Myocyte (in vitro differentiated cells): ENCODE measurements at places on chromosomes 12 and 14. TPM values are rescaled to one million over a fixed set of nuclear protein-coding genes. Genes with fewer than 3 reads are reported as not detected.

GRCh38 chr14:32169191-32169590, 32.7 kb upstream of the RNU6-7 start:
- DNase-seq = no peak

The EML1 gene
- total RNA-seq = 20.8 and 24.1 TPM in 2 replicates

The KSR2 gene
- total RNA-seq = not detected in 2 replicates

The DPPA3 gene
- total RNA-seq = not detected in 2 replicates

- DNase-seq = no peak
These were observed 57.8 kb upstream of the FSCB start for GRCh38 chr14:44564908-44565307.

The HOXC10 gene
- total RNA-seq = 3.7 and 4.0 TPM in 2 replicates

The ZFHX2 gene
- 0.05 and 0.31 TPM in 2 replicates for total RNA-seq

The EXOC3L4 gene
- total RNA-seq = 58.9 and 99.9 TPM in 2 replicates

GRCh38 chr14:95526483-95527386, 8.1 kb upstream of the GLRX5 start:
- DNase-seq = no peak

DNA sequence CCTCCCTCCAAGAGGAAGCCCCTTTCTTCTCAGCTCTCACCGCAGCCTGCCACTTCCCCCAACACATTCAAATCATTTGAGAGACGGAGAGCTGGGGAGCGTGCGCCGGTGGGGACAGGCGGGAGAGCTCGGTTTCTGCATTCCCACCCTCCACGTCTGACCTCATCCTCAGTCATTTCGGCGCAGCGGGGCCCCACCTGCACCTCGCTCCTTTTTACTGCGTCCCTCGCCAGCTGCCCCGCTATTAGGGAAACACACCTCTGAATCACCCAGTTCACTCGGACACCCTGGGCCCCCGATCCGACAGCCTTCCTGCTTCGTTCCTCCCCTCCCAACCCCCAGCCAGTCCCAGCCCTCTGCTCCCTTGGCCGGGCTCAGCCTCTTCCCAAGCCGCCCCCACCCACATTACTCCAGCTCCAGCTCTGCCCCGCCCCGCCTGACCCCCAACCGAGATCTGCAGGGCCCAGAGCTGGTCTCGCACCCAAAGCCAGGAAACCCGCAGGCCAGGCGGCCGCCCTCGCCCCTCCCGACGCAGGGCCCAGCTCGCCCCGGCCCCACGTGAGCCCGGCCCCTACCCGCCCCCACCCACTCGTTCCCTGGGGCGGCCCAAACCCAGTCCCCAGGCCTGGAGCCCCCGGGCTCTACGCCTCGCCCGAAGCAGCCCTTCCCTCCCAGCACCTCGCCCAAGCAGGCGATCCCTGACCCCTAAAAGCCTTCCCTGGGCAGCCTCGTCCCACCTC, 783 bp downstream of the CORO1C start:
- peak; percentile 86 for DNase-seq

GRCh38 chr12:121825041-121825523, 21.3 kb downstream of the SETD1B start:
- no peak for DNase-seq

The NXPH4 gene
- 2.4 and 4.3 TPM in 2 replicates for total RNA-seq

The KCTD10 gene
- total RNA-seq = 26.9 and 37.8 TPM in 2 replicates

DNA sequence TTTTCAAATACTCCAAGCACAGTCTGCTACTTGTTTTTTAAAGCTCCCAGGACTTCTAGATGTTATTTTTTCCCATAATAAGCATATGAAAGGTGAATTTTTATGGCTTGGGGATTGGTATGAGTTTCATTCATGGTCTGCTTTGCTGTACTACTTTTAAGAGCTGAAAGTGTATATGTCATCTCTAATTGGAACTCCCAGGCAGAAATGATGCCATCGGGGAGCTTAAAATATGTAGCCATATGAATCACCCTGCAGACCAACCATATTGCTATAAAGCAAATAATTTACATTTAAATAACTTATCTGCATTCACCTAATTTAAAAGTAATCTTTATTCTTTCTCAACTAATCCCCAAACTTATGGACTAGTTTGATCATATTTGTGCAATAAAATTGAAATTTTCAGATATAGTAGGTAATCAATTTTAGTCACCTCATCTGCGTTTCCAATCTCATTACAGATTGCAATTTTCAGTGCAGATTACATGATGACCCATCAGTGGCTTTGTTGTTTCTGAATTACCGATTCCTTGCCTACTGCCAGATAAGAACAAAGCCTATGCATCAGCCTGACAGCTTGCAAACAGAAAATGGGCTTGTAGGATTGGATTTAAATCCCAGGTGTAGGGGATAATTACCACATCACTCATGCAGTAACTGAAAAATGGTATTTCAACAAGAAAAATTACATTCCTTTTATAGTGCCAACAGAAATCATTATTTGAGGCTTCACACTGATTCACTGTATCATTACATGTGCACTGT, 689.4 kb downstream of the NOVA1 start:
- DNase-seq = no peak

DNA sequence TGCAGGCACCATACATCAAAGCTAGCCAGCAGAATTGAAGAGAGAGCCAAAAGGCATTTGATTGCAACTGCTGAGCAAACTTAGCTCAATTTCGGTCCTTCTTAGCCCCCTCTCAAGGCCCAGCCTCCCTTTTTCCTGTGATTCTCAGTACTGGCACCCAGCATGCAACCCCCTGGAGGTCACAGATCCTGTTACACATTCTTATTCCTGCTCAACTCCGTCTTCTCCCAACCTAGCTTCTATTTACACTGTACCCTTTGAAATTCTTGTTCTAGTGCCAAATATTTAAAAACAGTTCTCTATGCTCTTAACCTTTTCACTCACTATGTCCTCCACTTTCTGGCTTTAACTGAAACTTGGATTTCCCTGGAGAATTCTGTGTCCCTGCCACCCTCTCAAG, 131.3 kb upstream of the CPSF6 start:
- no peak for DNase-seq

- DNase-seq = no peak
These were observed 80.8 kb downstream of the BHLHE41 start for GRCh38 chr12:26044007-26044394.

The GLS2 gene
- total RNA-seq = not detected in 2 replicates

GRCh38 chr12:91818227-91819131, 327.2 kb downstream of the BTG1 start:
- no peak for DNase-seq

- DNase-seq = peak; percentile 51
These were observed 50.7 kb upstream of the PTPRR start for GRCh38 chr12:70971001-70971794.

The SLC5A8 gene
- not detected in 2 replicates for total RNA-seq

The OTX2 gene
- not detected in 2 replicates for total RNA-seq

GRCh38 chr12:92987362-92987761, 58.3 kb upstream of the EEA1 start:
- peak; percentile 83 for DNase-seq

DNA sequence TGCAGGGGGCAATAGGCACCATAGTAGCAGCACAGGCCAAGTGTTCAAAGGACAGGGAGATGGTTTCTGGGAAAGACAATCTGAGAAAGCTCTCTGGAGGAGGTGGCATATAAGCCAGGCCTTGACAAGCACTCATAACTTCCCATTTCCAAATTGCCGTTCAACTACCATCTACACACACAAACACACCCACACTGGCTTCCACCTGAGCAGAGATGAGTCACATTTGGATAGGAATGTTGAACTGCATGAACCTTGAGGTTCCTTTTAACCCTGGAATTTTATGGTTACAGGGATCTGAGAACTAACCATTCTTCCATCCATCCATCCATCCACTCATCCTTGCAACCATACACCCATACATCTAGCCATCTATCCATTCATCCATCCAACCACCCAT, 86.6 kb downstream of the KSR2 start:
- DNase-seq = no peak

DNA sequence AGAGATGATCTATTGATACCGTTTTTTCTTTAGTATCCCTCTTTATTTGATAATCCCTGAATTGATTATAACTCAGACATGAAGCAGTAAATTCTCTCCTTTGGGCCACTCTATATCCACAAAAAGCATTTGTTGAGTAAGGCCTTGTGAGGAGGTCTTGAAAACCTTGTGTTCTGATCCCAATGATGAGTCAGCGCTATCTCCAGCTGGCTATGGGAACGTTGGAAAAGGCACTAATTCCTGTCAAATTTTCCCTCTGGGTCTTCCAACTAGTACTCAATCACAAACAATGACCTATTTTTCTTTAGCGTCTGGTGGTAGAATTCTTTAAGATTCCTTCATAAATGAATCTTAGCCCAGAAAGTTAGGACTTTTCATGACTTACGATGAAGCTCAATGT, 168.4 kb upstream of the LRIG3 start:
- DNase-seq = no peak

The SLC25A47 gene
- total RNA-seq = not detected in 2 replicates

DNA sequence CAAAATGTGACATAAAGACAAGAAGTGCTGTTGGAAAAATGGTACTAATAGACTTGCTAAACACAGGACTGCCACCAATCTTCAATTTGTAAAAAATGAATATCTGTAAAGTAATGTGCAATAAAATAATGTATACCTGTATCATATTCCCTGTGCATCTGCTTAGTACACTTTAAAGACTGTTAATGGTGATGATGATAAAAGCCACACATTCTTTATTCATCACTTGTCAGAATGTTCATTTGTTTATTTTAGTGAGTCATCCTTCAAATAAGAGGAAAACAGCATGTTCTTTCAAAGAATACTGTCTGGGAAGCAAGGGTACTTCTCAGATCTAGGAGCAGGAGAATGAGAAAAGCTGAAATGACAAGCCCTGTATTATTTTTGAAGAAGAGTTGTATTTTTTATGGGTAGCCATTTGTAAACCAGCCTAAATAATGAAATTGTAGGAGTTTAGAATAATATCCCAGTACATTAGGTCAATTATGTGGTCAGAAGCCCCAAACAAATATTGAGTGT, 78.3 kb upstream of the PSMA6 start:
- DNase-seq = peak; percentile 22

DNA sequence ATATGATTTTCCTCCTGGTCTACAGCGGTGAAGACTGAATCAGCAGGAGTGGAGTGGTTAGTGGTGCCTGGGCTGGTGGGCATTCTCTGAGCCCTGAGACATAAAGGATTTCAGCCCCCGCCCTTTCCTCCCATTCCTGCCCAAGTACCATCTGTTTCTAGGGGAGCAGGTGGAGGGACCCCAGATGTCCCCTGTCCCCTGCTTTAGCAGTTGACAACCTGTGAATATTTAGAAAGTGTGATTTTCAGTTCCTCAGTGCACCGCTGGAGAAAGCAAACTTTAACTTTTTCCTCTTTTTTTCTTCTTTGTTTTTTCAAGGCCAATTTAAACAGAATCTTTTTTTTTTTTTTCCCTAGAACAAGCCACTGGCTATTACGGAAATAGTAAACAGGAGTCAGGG, 163.8 kb upstream of the MYL2 start:
- DNase-seq = no peak

DNA sequence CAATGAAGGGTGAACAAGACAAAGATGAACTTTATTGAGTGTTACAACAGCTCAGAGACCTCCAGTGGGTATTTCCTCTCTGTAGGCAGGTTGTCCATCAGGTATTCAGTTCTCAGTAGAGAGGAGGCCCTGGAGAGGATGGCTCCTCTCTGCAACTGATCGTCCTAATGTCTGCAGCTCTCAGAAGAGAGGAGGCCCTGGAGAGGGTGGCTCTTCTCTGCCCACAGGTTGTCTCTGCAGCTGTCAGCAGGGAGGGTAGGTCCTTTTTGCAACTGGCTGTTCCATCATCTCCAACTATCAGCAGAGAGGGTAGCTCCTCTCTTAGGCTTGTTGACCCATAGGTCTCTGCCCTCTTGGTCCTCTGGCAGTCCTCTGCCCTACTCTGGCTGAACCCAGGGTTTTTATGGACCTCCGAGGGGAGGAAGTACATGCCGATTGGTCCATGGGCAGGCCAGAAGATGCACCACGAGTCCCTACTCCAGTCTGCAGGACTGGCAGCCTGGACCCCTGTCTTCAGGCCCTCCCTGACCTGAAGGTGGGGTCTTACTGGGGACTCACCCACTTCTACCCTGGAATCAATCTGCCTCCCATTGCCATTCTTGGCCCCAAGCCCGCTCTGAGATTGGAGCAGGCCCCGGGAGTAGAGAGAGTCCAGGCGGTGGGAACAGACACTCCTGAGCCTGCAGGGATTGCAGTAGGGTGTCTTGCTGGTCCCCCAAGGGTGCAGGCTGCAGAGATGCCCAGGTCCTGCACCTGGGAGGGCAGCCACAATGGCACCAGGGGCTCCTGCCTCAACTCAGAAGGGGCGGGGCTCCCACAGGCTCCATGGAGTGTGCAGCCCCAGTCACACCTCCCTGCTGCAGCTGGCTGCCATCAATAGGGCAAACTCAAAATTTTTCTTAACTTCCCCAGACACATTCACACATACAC, 2.3 kb downstream of the TMEM116 start:
- DNase-seq = no peak

The KLRK1 gene
- total RNA-seq = 0.21 TPM in 1 of 2 replicates, not detected in the other

The GALNT16 gene
- total RNA-seq = 2.9 and 4.5 TPM in 2 replicates

DNA sequence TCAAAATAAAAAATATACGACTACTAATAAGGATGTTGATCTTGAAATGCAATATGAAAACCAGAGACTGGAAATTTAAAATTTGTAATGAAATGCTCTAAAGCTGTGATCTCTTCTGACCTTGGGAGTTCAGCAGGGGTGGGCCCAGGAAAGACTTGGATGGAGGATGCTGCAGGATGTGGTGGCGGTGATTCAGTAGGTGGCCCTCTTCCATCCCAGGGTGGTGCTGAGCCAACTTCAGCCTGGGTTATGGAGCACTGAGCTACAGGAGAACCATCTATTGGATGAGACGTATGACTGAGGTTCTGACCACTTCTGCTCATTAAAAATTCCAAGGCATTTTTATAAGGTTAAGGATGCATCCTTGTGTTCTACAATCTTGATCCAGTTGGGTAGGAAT, 6.9 kb upstream of the PDE3A start:
- no peak for DNase-seq

The TCL1B gene
- not detected in 2 replicates for total RNA-seq

The GPD1 gene
- total RNA-seq = 39.9 and 54.1 TPM in 2 replicates

- DNase-seq = no peak
These were observed 167.3 kb upstream of the RTL1 start for GRCh38 chr14:101070540-101071492.

- DNase-seq = no peak
These were observed 124.6 kb upstream of the ATF7IP start for GRCh38 chr12:14240873-14241220.

The RNASE7 gene
- total RNA-seq = 0.16 TPM in 1 of 2 replicates, not detected in the other

GRCh38 chr14:104510216-104510615, 69.3 kb upstream of the C14orf180 start:
- no peak for DNase-seq

GRCh38 chr14:73467800-73468199, 9.5 kb upstream of the NUMB start:
- DNase-seq = no peak

The IAPP gene
- not detected in 2 replicates for total RNA-seq
